ENCODE measurements at places on chromosomes 4 and X.

DNA sequence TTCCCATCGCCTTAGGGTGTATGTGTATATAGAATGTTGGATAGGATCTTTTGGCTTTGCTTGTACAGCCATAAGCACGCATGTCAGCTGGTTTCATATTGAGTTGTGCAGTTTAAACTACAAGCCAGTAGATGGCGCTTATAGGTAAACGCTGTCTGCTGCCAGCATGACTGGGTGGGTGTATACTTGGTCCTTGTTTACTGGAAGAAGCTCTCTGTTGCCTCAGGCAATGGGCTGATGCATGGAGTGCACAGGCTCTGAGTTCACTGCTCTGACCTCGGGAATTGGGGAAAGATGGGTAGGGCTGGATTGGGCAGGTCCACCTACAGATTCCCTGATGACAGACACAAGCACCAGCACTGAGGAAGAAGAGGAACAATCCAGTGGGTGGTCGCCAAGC lies 831.5 kb downstream of the STIM2 start:
- DNase-seq, result no peak

DNA sequence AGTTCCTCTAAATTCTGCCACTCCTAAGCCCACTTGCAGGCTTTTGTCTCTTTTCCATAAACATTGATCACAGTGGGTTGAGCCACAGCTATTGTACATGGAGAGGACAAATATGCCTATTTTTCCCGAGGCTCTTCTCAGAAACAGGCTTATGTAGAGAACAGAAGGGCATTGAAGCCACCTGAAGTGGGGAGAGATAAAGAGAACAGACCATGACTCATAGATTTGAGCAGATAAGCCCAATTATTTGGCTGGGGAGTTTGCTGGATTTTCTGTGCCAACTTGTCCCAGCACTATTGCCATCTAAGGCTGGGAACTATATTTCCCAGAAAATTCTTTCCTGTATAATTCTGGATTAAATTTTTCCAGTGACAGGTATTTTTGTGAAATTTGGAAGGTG lies 446.1 kb upstream of the RPS6KA3 start:
- DNase-seq, result no peak

- no peak for DNase-seq
Measured at GRCh38 chr4:141391771-141392170, 171.1 kb downstream of the ZNF330 start.

- peak; percentile 34 for DNase-seq
Measured at GRCh38 chr4:150302553-150302952, 224.3 kb downstream of the DCLK2 start.

- DNase-seq, result no peak
Measured at GRCh38 chr4:74473155-74473811, 28.3 kb downstream of the AREG start.

- no peak for DNase-seq
Measured at GRCh38 chrX:21944136-21944615, 3.7 kb downstream of the SMS start.

DNA sequence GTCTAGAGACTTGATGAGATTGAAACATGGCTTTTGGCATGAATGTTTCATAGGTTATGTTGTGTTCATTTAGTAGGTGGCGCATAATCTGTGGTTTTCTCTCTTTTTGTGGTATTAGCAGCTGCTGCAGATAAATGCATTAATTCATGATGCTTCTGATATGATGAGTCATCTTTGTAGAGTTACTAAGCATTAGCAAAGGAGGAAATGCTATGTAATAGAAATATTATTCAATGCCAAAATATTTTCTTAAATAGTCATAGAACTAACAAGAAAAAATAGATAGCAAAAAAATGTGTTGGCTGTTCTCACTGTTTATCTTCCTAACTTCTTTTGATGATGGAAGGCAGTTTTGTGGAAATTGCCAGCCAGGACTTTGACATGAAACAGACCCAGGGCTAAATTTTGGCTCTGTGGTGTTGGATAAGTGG lies 3.6 kb downstream of the ZXDB start:
- DNase-seq, result no peak

- DNase-seq, result no peak
Measured at GRCh38 chrX:110915111-110915510, 119.5 kb upstream of the CHRDL1 start.

DNA sequence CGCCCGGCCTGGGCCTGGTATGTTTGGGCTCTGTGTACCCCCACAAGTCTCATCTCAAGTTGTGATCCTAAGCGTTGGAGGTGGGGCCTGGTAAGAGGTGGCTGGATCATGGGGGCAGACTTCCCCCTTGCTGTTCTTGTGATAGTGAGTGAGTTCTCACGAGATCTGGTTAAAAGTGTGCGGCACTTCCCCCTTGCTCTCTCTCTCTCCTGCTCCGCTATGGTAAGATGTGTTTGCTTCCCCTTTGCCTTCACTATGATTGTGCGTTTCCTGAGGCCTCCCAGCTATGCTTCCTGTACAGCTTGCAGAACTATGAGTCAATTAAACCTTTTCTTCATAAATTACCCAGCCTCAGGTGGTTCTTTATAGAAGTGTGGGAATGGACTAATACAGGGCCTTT lies 53.0 kb downstream of the CHST7 start:
- DNase-seq, result peak; percentile 27

DNA sequence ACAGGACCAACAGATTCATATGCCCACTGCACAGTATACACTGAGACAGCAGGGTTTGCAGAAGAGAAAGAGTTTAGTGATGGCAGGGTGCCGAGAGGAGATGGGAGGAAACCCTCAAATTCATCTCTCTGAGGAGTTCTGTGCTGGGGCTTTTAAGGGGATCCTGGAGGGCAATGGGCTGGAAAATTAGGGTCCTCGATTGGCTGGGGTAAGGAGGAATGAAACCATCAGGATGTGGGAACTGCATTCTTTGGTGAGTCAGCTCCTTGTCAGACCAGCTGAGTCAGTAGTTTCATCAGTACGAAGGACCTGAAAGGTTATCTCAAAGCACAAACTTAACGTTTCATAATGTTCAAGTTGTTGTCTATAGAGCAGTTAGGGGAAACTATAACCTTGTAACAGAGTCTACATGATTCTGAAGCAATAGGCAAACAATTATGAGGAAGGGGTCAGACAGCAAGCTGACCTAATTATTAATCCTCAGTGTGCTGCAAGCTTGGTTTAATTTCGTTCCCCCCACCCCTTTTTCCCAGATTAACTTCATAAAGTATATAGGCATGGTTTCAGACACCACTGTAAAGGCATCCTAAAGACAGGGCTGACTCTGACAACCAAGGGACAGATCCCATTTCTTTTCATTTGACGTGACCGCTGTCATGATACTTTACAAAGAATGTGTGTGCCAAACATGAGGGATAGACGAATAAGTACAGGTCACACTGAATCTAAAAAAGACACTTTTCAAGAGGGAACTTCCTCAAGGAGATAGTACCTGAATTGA lies 1.5 kb upstream of the MSMO1 start:
- DNase-seq, result no peak

DNA sequence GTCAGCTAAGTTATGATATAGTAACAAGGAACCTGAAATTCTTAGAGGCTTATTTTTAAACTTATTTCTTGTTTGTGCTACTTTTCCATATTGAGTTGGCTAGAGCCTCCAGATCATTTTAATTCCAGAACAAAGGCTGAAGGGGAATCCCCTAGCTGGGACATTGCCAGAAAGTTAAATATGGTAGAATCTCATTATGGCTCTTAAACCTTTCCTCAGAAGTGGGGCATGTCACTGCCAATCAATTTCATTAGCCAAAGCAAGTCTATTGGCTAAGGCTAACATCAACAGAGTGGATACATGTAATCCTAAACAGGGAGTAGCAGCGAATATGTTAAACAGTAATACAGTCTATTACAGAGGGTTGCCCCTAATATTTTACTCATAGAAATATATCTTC lies 47.0 kb downstream of the FTHL17 start:
- no peak for DNase-seq

DNA sequence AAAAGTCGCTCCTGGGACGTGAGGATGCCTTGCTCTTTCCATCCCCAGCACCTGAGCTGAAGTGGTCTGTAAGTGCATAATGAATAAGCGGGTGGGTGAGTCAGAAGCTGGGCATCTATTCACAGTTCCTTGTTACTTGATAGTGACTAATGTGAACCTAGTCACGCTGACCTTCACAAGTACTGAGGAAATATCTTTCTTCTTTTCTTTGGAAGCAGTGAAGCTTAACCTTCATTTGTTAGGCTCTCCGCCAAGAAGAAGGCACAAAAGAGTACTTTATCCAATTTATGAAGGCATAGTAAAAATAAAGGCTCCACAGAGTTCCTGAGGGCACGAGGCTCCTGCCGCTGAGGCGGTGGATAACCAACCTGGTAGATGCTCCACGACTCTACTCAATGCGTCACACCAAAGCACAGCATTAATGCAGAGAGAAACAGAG lies 475.7 kb upstream of the SLIT2 start:
- no peak for DNase-seq

- DNase-seq, result no peak
Measured at GRCh38 chr4:78758085-78758484, 18.1 kb upstream of the BMP2K start.

DNA sequence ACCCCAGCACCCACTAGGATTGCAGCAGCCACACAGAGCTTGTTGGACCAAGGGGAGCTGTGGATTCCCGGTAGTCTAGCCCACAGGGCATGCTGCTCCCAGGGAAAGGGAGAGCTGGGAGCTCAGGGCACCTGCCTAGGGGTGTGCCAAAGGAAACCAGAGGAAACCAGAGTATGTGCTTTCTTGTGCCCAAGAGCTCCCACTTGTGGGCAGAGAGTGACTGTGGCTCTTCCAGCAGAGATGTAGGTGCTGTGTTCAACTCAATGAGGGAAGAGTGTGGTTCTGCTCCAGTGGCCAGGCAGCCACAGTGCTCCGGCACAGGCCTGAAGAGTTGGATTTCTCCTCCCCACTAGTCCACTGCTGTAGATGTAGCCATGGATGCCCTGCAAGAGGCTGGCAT lies 1050.0 kb upstream of the INTU start:
- no peak for DNase-seq

DNA sequence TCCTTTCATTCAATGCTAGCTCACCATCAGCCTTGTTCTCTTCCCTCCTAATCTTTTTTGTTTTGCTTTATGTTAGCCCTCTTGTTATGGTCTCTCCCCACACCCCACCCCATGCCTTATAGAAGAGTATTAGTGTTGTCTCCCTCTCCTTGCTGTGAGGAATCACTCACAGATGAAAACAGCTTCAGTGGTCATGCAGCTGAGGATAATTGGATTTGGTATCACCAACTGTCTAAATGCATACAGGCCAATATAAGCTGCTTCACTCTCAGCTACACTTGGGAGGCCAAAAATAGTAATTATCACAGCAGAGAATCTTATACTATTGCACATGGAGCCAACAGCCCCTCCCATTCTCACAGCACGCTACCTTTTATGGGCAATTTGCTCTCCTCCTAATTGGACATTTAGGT lies 494.6 kb upstream of the FAM241A start:
- no peak for DNase-seq

DNA sequence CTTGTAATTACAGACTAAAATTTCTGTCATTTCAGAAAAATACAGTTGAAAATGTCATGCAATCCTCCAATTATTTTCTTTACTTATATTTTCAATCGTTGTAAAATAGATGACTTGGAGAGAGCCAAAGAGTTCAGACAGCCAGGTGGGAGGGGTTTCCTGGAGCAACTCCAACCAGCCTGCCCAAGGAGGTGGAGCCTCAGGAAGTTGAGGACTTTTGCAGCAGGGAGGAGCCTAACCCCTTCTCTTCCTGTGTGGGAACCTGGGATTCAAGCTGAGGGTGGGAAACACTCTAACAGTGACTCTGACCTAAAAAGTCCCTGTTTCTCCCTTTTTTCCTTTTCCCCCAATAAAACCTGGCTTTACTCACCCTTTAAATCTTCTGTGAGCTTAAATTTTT lies 72.2 kb upstream of the GABRG1 start:
- peak; percentile 34 for DNase-seq

- no peak for DNase-seq
Measured at GRCh38 chrX:153638041-153638371, 9.0 kb upstream of the DUSP9 start.

DNA sequence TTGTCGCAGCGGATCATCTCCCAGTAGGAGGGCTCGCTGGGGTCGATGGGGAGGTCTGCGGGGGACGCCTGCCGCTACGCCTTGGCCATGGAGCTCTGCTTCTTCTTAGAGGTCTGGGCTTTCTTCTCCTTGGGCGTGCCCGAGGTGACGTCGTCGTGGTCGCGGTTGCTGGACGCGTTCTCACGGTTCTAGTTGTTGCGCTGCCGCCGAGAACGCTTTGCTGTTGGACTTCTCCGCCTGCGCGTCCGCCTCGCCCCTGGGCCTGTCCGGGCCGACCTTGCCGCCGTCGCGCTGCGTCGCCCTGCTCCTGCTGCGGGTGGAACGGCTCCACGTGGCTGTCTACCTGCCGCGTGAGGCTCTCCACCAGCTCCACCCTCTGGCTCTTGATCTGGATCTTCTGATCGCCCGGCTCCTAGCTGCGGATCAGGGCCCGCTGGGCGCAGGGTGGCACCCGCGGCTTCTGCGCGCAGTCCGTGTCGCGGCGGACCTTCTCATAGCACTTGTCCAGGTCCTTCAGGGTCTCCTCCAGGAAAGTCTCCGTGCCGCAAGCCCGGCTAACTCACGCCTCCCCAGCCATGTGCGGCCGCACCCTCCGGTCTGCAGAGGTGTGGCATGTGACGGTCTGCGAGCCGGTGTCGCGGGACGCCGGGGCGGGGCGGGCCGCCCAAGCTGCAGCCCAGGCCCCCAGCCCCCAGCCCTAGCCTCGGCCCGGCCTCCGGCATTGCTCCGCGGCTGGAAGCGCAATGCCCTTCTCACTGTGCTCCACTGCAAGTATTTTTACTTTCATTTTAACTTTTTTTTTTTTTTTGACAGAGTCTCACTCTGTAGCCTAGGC lies 40.5 kb upstream of the OGT start:
- DNase-seq, result peak; percentile 68

DNA sequence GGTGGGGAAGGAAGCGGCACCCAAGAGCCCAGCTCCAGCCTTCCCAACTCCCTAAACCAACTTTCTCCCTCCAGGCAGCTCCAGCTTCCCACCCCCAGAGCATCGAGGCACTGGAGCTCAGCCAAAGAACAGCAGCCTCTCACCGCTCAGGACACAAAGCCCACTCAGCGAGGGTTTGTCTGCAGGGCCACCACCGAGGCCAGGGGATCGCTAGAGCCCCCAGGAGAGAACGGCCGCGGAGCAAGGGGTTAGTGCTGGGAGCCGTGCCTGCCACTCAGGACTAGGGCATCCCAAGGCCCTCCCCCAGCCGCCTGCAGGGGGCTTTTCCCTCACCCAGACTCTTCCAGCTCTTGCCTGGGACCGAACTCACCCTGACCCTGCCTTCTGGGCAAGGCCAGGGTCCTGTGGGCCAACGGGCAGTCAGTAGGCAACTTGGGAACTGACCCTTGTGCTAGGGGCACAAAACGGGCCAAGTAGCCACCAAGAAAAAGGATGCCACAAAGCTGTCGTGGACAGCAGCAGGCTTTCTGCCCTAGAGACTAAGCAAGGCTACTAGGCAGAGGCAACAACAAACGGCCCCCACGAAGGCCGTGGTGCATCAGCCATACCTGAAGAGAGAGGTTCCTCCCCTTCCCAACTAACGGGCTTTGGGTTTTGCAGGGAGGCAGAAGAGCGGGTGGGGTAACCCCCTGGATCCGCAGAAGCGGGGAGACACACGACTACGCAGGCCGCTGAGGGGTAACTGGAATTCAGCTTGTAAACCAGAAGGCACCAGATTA lies 2.3 kb downstream of the HCFC1 start:
- peak; percentile 32 for DNase-seq

GRCh38 chr4:28913466-28913865 lies 1806.7 kb upstream of the PCDH7 start:
- no peak for DNase-seq

- DNase-seq, result no peak
Measured at GRCh38 chrX:136662104-136662503, 14.1 kb downstream of the CD40LG start.

GRCh38 chr4:119671205-119671604 lies 42.6 kb upstream of the PDE5A start:
- DNase-seq, result no peak
